Right cardiac atrium (tissue), 5 donors: ENCODE measurements at places on chromosomes 4 and X. TPM values are rescaled to one million over a fixed set of nuclear protein-coding genes. Genes with fewer than 3 reads are reported as not detected.

DNA sequence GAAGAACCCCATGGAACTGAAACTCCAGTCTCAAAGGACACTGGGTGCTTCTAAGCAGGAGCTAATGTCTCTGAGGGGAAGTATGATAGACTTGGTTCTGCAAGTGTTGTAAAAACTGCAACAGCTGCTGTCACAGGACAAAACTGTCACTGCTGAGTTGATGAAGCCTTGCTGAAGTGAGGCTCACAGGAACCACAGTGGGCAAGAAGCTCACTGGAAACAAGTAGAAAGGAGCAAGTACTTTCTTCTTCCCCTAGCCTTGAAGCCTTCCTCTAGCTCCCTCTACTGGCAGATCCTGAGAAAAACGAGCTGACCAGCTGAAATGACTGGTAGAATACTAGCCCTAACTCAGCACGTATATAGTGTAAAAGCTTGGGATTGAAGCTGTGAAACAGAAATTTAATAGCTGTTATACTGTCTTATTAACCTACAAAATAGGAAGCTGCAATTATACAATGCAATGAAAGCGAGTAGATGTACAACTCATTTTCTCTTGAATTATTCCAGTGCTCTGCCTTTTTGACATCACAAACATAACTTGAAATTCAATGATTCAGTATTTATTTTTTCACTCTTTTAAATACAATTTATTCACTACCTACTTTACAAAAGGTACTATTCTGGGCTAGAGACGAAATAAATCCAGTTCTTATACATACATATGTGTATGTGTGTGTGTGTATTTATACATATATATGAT lies 91.4 kb downstream of the GABRB1 start:
- DNase-seq = peak; percentile 23

Gene PHEX
- 0.29 TPM for total RNA-seq

Gene MTCP1
- 54.5 TPM for total RNA-seq

Gene TBC1D14
- 44.8 TPM for total RNA-seq

DNA sequence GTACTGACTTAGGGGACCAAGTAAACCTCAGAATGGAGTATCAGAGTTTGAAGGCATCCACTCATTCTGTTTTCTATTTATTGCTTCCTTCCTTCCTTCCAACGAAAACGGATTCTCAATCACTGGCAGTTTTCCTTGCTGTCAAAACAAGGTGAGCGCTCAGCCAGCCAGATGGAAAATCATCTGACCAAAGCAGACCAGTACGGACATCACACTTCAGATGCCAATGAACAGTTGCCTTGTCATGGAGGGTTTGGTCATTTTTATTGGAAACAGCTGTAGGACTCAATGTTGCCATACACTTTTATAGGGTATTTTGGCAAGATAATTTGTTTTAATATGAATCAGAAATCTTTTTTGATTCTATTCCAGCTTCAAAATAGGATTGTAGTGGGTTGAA lies 16.6 kb downstream of the GEMIN8 start:
- DNase-seq = no peak

Gene SRPX2
- total RNA-seq = 27.6 TPM

Gene FAT4
- total RNA-seq = 18.7 TPM

GRCh38 chr4:41496977-41497376 lies 41.0 kb upstream of the LIMCH1 start:
- no peak for DNase-seq

Gene RHOXF2
- total RNA-seq = not detected

- no peak for DNase-seq
These were observed 191.2 kb upstream of the LNX1 start for GRCh38 chr4:53782458-53782845.

DNA sequence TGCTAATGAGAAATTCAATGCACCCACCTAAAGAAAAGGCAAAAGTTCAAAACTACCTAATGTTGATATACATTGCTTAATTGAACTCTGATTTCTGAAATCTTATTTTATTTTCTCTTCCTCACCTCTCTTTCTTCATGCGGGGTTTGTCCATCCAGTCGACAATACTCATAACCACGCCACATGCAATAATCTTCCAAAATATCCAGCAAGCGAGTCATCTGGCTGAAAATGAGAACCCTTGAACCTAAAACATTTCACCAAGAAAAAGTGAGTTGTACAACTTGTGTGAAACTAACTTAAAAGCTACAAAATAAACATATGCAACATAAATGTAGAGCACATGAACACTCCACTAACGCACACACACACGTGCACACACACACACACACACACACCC lies 26.7 kb downstream of the SMARCA1 start:
- no peak for DNase-seq

DNA sequence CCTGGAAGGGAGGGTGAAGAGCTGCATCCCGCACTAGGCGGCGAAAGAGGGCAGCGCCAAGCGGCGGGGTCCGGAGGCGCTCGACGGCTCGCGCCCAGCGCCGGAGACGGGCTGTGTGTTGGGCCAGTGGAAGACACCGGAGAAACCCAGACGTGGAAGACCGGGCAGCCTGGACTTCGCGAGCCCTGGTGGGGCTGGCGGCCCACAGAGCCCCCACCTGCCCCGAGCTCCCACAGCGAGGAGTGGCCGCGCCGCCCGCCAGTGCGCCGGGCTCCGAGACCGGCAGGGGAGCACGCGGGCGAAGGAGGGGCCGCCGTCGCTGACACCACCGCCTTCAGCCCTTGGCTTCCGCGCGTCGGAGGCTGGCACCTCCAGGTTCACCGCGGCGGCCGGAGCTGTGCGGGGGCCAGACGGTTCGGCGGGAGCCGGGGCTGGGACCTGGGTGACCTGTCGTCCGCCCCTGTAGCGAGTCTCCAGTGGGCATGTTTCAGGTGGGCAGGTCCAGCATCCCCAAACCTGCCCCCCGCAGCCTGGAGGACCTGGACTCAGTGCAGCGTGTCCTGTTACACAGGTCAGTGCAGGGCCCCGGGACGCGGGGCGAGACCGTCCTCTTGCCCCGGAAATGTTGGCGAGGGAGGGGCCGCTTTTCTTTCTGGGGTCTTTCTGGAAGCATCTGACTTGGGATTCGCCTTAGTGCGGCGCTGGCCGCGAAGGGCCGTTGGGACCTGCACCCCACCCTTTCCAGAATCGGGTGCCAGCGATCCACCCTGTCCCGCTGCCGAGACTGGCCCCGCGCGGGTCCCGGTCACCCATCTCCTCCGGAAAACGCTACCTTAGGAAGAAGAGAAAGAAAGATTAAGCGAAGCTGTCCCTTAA lies 9.6 kb upstream of the INTU start:
- peak; percentile 57 for DNase-seq

- no peak for DNase-seq
These were observed 24.2 kb upstream of the PGRMC2 start for GRCh38 chr4:128311659-128312403.

Gene CTAG1A
- total RNA-seq = not detected

GRCh38 chr4:77418333-77418732 lies 187.3 kb upstream of the CXCL13 start:
- no peak for DNase-seq

GRCh38 chr4:1632109-1633104 lies 51.7 kb downstream of the FAM53A start:
- peak; percentile 29 for DNase-seq

Gene MAGEB1
- total RNA-seq = not detected

- DNase-seq = peak; percentile 37
These were observed 14.6 kb downstream of the CTAG1A start for GRCh38 chrX:154599531-154599930.

Gene GLOD5
- total RNA-seq = not detected

GRCh38 chr4:16212138-16212782 lies 14.0 kb downstream of the TAPT1 start:
- no peak for DNase-seq

DNA sequence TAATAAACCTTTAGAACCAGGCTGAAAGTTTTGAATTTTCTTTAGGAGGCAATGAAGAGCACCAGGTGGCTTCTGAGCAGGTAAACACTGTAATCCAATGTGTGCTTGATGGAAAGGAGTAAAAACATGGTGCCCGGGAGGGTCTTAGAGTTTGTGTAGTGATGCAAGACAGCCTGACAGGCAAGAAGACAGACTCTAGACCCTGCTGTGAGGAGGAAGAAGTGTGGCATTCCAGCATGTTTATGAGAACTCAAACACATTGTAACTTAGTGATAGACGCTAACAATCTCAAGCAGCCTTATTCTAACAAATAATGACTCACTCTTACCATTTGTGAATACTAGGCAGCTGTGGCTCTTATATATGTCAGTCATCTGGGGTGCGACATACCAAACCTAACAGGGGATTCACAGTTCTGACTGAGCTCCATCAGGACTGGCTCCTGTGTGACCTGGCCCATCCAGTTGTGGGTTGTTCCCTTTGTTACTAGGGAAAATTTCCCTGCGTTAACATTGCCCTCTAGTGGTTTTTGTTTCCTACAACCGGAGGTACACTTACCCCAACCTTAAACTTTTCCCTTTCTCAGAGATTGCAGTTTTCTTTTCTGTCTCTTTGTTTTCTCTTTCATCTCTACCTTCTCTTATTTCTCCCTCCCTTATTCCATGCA lies 53.8 kb downstream of the VSIG4 start:
- peak; percentile 17 for DNase-seq

DNA sequence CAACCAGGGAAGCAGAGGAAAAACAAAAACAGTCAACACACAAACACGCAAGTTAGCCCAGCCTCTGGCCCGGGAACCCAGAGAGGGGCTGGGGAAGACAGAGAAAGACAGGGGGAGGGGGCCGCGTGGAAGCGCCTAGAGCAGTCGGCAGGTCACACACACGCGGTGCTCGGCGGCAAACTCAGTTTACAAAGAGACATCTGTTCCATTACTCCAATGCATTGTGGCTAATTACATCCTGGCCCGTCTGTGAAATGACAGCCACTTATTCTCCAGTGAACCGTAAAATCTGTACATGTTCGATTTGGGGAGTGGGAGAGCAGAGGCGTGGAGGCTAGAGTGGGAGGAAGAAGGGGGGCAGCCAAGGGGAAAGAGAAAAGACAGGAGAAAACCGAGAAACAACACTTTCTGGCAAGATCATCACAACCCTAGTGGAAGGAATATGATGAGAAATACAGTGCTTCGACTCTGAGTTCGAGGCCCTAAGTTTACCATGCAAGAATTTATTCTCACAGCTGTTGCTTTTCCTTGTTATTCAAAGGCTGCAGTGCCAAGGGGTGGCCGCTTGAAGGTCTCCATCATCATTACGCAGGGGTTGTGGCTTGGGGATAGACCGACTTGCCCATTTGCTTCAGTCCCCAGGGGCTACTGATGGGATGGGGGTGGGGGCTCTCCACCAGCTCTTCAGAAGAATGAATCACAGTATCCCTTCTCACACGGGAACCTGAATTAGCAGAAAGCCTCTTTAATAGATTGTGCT lies 167.7 kb downstream of the MGST2 start:
- DNase-seq = no peak

Gene CXXC4
- total RNA-seq = 6.0 TPM

Gene MAMLD1
- 2.6 TPM for total RNA-seq

GRCh38 chrX:110396735-110397134 lies 38.1 kb downstream of the RTL9 start:
- DNase-seq = no peak

Gene STPG2
- 0.74 TPM for total RNA-seq

Gene MGAT4D
- not detected for total RNA-seq

GRCh38 chr4:25089051-25089763 lies 58.5 kb upstream of the LGI2 start:
- no peak for DNase-seq

GRCh38 chrX:2793752-2794151 lies 35.0 kb upstream of the GYG2 start:
- DNase-seq = no peak

DNA sequence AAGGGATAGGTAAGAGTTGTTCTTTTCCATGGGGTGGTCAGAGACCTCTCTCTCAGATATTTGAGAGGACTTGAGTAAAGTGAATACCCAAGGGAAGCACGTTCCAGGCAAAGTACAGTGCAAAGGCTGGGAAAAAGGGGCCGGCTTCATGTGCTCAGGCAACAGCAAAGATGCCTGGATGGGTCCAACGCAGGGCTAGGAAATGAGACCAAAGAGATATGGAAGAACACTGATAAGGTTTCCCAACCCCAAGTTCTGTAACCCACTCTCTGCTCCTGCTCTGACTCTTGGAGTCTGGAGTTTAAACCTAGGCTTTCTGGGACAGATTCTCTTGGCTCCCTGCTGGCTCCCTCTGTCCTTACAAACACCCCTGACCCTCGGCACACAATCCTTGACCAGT lies 36.2 kb upstream of the PROM1 start:
- no peak for DNase-seq

DNA sequence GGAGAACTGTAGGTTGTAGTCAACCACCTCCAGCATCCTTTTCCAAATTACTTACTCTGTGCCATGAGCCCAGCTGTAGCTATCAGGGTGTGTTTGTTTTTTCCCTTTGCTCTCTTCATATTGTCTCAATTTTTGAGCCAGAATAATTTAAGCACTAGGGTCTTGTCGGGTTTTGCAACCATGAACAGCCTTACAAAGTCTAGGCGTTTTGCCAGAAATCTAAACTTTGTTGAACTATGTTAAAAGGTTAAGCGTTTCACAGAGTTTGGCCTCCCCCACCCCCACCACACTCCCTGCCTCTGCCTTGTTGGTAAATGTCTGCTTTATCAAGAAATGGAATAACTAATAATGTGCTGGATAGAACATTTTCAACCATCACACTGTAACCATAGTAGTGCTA lies 190.6 kb upstream of the TTC29 start:
- peak; percentile 69 for DNase-seq

GRCh38 chr4:90069151-90069550 lies 58.0 kb upstream of the CCSER1 start:
- DNase-seq = no peak

DNA sequence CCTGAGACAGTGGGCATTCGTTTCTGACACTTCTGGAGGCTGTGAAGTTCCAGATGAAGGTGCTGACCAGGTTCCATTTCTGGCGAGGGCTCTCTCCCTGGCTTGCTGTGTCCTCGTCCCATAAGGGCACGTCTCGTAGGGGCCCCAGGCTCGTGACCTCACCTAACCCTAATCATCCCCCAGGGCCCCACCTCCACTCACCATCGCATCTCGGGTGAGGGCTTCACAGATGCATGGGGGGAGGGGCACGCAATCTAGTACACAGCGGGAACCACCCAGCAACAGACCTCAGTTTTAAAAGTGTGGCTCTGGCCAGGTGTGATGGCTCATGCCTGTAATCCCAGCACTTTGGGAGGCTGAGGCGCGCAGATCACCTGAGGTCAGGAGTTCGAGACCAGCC lies 22.1 kb downstream of the PDE6B start:
- DNase-seq = no peak

- DNase-seq = no peak
These were observed 155.9 kb downstream of the KIT start for GRCh38 chr4:54813674-54814073.

GRCh38 chrX:112967903-112968302 lies 127.3 kb upstream of the AMOT start:
- DNase-seq = no peak

- DNase-seq = no peak
These were observed 115.1 kb downstream of the PPP3CA start for GRCh38 chr4:101232074-101232776.

GRCh38 chrX:84717343-84717742 lies 215.1 kb upstream of the HDX start:
- DNase-seq = no peak

GRCh38 chrX:87049567-87049966 lies 468.0 kb upstream of the KLHL4 start:
- no peak for DNase-seq

- no peak for DNase-seq
These were observed 24.7 kb upstream of the PBDC1 start for GRCh38 chrX:76148041-76148665.

- no peak for DNase-seq
These were observed 498.1 kb downstream of the NLGN4X start for GRCh38 chrX:5730556-5730955.

Gene SPIN4
- 1.4 TPM for total RNA-seq
